ENCODE measurements at places on chromosomes 3 and 15.
A peak's percentile ranks its signal among the peaks of the same experiment; 100 is the strongest.

- no peak for ATAC-seq
Measured at GRCh38 chr3:77256584-77257503, 216.9 kb downstream of the ROBO2 start.

GRCh38 chr3:45690336-45691035 lies 1.3 kb downstream of the SACM1L start:
- no peak for ATAC-seq

- ATAC-seq, result peak; percentile 93
Measured at GRCh38 chr3:51340013-51340829, 44.9 kb upstream of the MANF start.

DNA sequence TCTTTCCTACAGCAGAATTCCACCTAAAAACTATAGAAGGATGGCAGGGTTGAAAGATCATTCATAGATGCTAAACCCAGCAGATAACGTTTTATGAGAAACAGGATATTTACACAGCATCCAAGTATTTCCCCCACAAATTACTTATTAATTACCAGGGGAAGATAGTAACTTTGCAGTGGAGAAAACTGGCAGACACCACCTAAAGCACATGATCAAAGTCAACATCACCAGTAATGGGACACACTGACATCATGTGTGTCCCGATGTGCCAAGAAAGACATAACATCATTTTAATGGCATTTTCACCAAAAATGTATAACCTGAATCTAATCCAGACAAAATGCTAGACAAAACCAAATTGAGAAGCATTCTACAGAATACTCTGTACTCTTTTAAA lies 220.4 kb upstream of the THBS1 start:
- ATAC-seq, result no peak

DNA sequence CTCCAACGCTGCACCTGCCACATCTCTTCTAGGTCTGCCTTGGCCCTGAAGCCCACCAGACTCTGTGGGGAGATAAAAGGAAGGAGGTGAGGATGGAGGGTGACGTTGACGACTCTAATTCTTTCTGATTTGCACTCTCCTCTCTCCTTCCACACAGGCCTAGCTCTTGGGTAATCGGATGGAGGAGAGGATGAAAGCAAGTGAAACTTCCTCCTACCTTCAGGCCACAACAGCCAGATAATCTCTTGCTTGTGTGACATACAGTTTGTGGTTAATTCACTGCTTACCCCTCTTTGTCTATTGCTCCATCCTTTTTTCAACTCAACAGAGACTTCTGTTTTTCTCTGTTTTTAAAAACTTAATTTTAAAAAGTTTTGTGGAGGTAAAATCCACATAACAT lies 208.1 kb downstream of the SV2B start:
- no peak for ATAC-seq

DNA sequence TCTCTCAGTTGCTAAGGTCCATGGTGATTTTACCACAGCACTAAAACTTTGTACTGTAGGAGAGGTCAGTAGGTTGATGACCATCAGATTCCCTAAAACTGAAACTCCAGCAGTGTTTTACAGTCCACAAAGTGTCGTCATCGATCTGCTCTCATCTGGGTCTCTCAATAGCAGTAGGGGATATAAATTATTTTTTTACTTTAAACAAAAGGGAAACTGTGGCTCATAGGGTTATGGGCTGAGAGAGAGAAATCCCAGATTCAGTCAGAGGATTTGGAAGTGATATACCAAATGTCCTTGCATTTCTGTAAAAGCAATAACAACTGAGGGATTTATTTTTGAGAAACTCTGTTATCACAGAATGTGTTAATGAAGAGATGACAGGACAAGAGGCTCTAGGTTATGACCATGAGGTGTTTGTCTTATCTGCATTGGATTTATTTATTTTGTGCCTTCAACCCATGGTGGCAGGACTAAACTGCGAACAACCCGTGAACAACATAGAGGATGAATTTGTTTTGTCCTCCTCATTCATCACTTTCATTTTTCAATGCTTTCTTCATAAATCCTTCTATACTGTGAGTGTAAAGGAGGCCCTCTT lies 869.7 kb downstream of the OTOL1 start:
- ATAC-seq, result no peak

DNA sequence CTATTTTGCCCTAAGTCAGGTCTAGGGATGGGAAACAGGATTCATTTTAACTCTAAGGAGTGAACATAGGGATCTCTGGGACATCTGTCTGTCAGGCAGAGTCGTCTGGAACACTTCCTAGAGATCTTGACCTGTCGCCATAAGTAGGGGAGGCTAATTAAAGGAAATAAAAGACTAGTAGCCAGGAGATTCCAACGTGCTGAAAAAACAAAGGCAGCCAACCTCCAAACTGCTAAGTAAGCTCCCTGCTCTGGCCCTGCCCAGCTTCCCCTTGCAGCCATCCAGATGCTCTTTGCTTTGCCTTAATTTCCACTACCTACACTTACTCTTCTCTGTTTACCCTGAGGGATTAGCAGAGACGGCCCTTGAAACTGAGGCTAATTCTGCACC lies 18.4 kb upstream of the TSEN2 start:
- ATAC-seq, result no peak

DNA sequence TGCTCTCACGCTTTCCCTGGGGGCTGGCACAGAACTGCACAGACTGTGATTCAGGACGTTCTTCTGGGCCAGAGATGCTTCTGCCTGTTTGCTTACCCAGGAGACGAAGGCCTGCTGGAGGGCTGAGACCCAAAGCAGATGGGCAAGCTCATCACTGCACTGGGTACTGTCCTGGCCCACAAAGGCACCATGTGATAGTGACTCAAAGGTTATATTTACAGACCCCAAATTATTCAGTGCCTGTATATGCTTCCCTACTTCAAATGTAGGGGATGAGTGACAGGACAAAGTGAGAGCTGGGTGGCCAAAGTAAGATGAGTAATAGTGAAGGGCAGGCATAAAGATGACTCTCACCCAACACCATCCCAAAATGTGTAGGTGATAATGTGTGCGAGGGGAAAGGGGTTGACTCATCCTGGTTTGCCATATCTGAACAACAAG lies 127.4 kb downstream of the WDR76 start:
- no peak for ATAC-seq

DNA sequence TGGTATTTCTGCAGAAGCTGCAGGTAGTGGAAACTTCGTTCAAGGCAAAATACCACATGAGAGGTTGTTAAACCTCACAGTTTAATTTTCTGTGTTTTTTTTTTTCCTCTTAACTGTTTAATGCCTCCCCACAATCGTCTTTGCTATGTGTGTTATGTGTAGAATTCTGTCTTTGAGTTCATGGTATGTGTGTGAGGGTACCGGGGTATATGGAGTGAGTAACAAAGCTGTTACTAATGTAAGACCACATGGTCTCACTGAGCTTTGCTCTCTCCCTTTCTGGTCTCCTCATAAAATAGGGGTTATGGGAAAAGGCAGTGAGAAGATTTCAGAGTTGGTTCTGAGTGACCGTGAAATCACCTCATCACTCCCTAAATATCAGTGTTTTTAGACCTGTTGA lies 143.6 kb downstream of the USP13 start:
- no peak for ATAC-seq

- no peak for ATAC-seq
Measured at GRCh38 chr3:171711461-171712170, 98.7 kb downstream of the PLD1 start.

GRCh38 chr3:53496984-53497383 lies 2.6 kb downstream of the CACNA1D start:
- no peak for ATAC-seq

DNA sequence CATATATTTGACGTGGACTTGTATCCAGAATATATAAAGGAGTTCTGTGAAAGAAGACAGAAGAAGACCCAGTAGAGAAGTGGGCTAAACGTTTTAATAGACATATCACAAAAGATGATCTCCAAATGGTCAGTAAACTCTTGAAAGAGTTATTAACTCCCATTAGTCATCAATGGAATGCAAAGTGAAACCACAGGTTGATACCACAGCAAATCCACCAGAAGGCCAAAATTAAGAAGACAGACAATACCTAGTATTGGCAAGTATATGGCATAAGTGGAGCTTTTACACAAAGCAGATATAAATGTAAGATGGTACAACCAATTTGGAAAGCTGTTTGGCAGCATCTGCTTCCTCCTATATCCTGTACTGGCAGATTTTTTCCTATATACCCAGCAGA lies 6.0 kb downstream of the SPATA16 start:
- no peak for ATAC-seq

DNA sequence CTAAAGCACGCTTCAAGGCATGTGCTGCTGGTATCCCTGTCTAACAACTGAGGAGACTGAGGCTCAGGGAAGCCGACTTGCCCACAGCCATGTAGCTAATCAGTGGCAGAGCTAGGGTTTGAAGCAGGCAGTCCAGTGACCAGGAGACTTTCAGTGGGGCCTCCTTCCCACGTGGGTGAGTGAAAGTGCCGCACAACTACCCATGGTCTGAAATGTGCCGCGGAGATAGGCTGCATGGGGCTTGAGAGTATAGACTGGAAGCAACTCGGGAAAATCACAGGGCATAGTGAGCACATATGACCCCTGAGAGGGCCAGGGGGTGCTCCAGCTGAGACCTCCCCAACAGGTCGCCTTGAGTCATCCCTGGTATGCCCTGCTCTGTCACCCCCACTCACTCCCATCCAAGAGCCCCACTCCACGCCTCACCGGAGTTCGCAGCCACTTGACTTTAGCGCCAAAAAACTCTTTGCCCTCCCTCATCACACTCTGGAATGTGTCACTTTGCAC lies 19.1 kb downstream of the FAM174B start:
- ATAC-seq, result no peak

DNA sequence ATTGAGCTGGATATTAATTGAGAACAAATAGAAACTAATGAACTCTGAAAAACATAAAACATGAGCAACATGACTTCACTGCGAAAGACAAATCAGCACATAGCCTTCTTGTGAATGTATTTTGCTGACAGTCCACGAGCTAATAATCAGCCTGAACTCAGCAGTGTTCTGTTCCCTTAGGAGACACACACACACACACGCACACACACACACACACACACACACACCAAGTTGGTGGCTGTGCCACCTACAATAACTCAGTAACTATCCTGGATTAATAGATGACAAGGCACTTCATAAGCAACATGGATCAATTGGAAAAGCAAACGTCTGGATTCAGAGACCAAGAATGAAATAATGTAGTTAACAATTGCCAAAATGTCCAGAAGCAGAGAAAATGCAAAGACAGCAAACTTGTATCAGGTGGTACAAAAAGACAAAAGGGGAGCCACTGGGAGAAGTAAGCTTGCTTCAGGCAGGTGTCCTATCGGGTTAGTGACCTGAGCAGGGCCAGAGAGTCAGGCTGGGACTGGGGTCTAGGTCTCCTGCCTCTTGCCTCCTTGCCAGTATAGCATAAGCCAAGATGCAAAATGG lies 20.5 kb upstream of the UBE2Q2 start:
- ATAC-seq, result no peak

DNA sequence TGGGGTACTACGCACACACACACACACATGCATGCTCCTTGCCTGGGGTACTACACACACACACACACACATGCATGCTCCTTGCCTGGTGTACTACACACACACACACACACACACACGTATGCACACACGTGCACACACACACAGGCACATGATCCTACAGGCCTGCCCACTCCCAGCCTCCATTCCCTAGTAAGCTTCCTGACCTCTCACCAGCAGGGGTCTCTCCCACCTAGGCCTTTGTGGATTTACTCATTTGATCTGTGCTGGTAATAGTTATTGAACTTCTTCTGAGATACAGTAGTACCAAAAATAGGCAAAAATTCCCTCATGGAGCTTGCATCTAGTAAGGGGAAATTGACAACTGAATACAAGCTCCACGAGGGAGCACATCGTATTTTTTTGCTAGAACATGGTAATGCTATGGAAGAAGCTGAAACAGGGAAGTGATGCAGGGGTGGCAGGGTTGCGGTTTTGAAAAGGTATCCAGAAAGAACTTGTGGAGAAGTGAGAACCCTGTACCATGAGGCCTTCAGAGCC lies 19.1 kb downstream of the TTC21A start:
- peak; percentile 52 for ATAC-seq

- no peak for ATAC-seq
Measured at GRCh38 chr3:123202451-123202850, 708 bp downstream of the SEC22A start.

GRCh38 chr15:88623061-88623460 lies 1.9 kb downstream of the AEN start:
- no peak for ATAC-seq

DNA sequence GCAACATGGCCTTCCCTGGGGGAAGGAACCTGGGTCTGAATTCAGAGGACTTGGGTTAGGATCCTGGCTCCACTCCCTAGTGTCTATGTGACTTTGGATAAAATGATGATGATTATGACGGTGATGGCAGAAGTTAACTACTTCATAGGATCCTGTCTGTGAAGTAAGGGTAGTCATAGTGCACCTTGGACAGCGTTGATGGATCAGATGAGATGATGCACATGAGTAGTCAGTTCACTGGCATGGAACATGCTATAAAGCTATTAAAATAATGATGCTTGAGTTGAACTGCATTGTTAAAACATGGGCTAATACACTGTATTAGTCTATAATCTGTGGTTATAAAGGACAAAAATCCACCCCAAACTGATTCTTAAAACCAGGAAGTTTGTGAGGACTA lies 62.0 kb downstream of the EEFSEC start:
- ATAC-seq, result no peak

GRCh38 chr3:124383846-124384466 lies 346.3 kb upstream of the UMPS start:
- no peak for ATAC-seq

DNA sequence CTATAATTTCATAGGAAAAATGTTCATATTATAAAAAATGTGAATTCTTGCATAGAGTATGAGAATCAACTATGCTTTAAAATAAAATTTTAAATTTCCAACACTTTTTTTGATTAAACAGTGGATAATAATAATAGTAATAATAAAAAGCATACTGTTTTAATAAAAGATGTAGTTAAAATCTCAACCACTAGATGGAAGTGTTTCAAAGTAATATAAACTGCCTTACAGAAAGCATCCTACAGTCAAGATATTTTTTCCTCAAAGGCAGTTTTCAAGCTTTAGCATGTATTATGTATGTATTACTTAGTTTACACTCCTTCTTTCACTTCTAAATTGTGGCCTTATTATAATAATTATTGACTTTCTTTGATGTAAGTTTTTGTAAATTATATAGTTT lies 217.5 kb downstream of the CHL1 start:
- no peak for ATAC-seq

DNA sequence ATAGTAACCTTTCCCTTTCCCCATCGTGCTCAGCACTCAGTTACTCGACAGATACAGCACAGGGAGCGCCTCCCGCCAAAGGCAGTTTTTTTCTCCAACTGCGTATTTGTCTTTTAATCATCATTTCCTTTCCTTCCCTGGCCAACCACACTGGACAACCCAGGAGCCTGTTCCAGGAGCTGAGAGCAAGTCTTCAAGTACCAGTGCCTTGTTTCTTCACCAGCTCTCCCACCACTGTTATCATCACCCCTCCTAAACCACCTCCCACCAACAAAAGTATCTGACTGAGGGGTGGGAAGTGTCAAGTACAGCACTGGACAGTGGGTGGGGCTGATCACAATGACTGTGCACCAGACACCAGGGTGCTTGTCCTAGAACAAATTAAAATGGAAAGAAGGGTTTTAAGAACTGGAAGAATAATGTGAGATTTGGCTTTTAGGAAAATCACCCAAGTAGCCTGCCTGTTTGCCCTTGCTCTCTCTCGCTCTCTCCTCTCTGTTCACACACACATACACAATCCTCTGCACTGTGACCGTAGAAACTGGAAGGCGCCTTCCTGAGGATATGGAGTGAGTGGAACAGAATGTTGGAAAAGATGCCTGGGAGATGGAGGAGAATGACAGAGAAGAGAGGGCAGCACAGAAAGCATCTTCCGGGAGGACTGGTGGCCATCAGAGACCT lies 126.3 kb downstream of the TNIK start:
- ATAC-seq, result no peak

All from gastroesophageal sphincter (tissue), 4 donors.